ENCODE measurements at places on chromosomes 2 and 18.

DNA sequence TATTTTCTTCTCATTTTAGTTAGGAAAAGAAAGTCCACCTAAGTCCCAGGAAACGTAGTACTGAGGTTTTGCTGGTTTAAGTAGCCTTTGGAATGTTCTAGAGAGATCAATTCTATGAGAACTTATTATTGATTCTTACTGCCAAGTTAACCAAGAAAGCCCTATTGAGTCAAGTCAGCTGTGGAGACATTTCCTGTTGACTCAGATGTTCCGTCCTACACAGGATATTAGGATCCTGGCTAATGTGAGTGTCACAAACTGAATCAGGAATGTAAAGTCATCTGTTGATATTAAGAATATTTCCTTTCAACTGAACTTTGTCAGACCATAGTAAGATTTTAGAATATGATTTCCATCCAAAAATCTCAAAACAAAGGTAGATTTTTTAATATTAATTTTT lies 654.3 kb downstream of the LRRTM4 start:
- DNase-seq: no peak

DNA sequence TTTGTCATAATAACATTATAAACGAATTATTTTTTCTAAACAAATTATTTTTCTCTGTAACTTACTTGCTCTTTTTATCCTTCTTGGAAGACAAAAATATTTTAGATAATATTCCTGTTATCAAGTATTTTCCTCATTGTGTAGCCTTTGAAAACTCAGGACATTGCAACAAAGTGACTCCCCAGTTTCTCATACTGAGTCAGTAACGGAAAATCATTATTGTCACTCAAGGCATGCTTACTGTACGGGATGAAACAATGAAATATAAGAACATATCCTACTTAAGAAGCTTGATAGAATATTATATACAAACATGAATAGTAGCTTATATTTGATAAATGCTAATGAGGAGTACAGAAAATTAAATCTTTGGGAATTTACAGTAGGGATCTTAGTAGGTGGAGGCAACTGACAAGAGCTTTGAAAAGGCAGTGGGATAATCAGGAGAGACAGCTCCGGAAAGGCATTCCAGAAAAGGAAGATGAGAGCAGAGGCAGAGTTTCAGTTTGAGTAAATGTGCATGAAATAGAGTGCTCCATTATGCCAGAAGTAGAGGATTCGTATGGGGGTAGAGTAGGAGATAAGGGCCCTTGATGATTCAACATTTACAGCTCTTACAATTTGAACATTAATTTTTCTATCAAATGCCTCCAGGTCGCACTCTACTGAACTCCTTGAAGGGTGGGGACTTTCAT lies 14.0 kb upstream of the YES1 start:
- DNase-seq: no peak

GRCh38 chr2:130251873-130252620 lies 53.8 kb upstream of the TUBA3E start:
- DNase-seq: no peak

GRCh38 chr2:86747711-86748639 lies 27.9 kb downstream of the RMND5A start:
- DNase-seq: no peak

GRCh38 chr18:43405097-43405496 lies 127.8 kb upstream of the SYT4 start:
- no peak for DNase-seq

GRCh38 chr2:236872981-236873380 lies 212.7 kb upstream of the COPS8 start:
- DNase-seq: no peak

- no peak for DNase-seq
Observed at GRCh38 chr18:13406736-13407135, 188.2 kb downstream of the LDLRAD4 start.

GRCh38 chr18:77037567-77037966 lies 95.0 kb downstream of the MBP start:
- DNase-seq: no peak

DNA sequence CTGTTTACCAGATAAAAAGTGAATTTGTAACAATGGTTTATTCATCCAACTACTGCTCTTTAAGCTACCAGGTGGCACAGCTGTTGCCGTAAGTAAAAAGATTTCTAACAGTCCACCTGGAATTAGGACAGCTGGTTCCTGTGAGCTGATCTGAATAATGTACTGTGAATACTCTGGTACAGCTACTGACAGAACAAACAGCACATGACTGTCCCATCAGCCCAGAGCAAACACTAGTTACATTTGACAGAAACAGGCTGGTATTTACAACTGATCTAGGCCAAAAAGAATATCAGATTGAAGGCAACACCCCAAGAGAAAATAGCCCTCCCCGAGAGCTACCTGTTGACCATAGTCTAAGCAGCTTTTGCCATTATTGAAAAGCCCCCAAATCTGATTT lies 840.4 kb downstream of the CPS1 start:
- no peak for DNase-seq

GRCh38 chr2:215863687-215864086 lies 149.7 kb downstream of the MREG start:
- DNase-seq: no peak

- DNase-seq: no peak
Observed at GRCh38 chr18:23107718-23108117, 27.6 kb upstream of the CABLES1 start.

DNA sequence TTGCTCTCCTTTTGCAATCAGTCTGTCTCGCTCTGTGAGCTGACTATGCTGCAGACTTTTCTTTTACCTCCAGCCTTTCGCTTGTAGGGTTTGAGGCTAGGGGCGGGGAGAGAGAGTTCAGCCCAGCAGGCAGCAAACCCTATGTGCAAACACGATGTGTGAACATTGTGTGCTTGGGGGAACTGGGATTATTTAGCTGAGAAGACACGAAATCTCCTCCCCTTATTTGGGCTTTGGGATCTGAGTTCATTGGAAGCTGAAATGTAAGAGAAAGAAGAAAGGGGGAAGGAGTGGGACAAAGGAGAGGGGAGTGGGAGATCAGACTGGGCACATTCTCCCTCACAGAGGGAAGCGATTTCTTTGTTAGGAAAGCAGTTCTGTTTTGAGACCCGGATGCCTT lies 189.6 kb upstream of the TNP1 start:
- no peak for DNase-seq

DNA sequence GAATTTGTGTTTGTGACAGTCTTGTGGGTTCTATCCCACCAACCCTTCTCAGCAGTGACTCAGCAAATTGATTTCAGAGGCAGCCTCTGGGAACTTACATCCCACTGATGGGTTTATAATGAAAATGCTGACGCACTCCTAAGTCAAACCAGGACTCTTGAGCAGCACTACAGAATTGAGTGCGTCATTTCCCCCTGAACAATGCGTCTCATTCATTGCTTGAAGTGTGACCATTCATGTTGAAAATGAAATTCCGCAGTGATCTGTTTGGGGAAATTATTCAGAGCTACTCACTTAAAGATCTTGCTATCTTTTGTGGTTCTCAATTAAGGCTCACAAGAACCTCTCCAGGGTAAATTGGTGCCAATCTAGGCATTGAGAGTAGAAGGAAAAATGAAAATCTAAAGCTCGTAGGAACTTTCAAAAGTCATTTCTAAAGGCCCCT lies 417.7 kb upstream of the SLC14A2 start:
- no peak for DNase-seq

DNA sequence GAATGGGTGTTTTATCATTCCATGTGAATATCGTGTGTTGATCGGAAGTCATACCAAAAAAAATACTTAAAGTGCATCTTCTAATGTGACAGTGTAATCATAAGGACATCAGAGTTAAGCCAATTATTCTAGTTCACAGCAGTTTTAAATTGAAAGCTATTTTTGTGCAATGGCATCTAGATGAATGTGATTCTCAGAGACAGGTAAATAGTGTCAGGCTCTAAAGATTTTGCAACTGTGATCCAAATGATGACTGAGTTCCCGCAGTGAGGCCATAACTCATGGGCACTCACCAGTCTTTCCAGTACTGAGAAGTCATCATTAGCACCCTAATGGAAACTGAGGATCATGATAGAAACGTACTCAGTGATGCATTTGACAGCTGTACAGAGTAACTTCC lies 542.6 kb downstream of the PARD3B start:
- DNase-seq: no peak

DNA sequence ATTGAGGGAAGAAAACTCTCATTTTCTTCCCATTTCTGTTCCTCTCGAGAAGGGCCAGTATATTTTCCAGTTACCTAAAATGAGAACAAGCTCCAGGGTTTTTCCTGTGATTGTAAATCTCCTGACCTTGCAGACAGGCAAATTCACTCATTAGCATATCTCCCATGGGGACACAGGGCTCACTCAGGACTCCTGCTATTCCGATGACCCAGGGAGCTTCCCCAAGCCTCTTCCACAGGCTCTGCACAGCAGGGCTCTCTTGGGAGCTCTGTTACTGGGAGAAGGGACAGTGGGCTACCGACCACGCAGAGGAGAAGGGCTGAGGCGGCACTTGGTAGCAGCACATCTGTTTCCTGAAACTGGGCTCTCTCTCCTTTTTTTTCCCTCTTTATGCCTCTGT lies 135.2 kb upstream of the CAPN13 start:
- no peak for DNase-seq

GRCh38 chr2:12064153-12064552 lies 317.7 kb downstream of the LPIN1 start:
- DNase-seq: no peak

- peak; percentile 97 for DNase-seq
Observed at GRCh38 chr18:7566567-7567473, at the start of gene PTPRM. PTPRM (plus strand) TSS chr18:7567316; CDS start chr18:7567819, 503 bp downstream.

DNA sequence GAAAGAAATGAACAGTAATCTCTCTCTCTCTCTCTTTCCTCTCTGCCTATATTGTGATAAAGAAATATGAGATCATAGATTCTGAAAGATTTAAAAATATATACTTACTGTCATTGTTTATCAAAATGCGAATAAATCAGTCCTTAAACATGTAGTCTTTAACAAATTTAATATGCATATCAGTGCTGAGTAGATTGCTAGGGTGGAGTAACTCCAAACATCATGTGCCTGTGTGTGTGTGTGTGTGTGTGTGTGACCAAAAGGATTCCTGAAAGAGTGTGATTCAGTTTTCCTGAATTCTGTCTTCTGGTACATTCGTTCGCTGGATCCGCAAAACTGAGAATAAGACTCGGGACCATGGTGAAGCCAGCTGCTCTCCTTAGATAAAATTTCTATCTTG lies 24.0 kb upstream of the DSEL start:
- no peak for DNase-seq

DNA sequence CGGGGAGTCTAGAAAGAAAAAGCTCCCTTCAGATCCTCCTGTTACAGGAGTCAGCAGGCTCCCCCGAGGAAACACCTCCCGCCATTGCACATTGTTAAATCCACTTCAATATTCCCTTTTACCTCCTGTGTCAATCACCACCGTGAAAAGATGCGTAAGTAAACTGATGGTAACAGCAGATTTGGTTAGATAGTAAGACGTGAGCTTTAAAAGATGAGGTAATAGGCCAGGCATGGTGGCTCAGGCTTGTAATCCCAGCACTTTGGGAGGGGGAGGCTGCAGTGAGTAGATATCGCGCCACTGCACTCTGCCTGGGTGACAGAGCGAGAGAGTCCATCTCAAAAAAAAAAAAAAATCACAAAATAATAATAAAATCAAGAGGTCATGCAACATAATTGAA lies 15.2 kb upstream of the NCL start:
- DNase-seq: no peak

DNA sequence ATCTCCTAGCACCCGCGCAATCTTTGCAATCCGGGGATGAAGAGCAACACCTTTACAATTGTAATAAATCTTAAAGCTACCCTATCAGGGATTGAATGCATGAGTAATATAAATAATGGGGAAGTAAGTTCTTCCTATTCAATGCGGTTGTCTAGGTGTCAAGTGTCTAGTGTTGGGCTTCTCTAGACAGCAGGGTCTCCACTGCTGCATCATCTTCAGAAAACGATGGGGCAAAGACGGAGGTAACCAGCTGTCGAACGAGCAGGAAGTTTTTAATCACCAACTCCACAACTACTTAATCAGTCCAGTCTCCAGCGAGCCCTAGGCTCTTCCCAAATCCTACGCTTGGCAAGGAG lies 573 bp downstream of the STAM2 start:
- DNase-seq: no peak

DNA sequence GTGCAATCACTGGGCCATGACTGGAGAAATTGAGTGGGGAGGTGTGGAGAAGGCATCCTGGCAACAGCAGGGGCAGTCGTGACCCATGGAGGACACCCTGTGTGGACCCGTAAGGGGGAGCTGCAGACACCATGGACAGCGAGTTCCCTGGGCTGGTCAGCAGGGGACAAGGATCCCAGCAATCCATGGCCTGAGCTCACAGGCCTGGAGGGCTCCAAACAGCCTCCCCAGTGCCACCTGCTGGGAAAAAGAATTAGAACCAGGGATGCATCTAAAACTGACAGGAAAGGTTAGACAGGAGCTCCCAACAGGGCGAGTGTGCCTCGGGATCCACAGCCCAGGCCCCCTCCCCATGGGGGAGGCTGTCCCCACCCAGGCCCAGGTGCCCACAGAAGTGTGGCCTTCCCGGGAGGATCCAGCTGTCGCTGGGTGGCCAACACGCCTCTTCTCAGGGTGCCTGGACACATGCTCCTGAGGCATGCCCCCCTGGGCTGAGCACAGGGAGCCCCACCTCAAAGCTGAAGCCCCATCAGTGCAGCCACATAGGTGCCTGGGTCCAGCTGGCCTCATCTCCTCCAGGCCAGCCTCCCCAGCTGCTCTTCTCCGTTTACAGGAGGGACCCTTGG lies 20.5 kb upstream of the KIF1A start:
- DNase-seq: peak; percentile 75

DNA sequence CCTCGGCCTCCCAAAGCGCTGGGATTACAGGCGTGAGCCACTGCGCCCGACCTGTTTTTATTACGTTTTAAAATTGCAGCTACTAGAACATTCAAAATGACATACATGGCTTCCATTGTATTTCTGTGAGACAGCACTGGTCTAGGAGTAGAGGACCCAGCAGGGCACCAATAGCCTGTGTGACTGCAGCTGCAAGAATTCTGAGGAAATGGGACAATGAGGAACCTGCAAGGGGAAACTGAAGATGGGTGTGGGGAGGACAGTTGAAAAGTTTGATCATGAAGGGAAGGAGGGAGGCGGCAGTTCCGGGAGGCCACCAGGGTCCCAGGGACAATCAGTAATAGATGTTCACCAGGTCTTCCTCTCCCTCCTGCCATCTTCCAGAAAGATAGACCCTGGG lies 13.9 kb upstream of the DNPEP start:
- DNase-seq: no peak

GRCh38 chr2:190822043-190822442 lies 58.6 kb upstream of the GLS start:
- no peak for DNase-seq

GRCh38 chr2:231144896-231145295 lies 20.1 kb upstream of the HTR2B start:
- no peak for DNase-seq

DNA sequence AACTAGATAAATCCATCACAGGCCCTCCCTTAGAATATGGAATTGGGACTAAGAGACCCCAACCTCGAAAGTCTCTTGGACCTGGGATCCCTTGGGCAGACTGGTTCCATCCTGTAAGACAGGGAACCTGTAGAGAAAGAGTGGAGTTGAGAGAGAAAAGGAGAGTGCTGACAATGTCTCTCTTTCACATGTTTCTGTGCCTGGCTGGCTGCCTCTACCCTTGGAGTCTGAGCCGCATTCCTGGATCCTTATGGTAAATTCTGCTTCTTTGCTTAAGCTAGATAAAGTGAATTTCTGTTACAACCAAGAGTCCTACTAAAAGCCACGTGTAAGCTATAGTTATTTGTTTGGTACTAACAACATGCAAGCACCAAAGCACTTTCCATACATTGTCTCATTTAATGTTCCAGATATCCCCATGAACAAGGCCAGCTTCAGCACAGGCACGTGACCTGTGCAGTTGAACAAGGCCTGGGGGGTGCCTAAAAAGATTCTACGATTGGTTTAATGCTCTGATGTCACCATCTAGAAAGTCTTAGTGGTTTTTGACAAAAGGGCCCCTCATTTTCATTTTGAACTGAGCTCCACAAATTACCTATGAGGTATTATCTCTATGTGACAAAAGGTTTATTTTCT lies 2.1 kb upstream of the PUM2 start:
- no peak for DNase-seq
